Activated CD8-positive, alpha-beta memory T cell treated with anti-CD3 and anti-CD28 coated beads, Interleukin-2, amount 50 U/mL, for 4 hours (primary cell): ENCODE measurements at places on chromosomes 7 and 10.

GRCh38 chr7:142856565-142857245 is 1.8 kb downstream of the EPHB6 start:
- no peak for DNase-seq

DNA sequence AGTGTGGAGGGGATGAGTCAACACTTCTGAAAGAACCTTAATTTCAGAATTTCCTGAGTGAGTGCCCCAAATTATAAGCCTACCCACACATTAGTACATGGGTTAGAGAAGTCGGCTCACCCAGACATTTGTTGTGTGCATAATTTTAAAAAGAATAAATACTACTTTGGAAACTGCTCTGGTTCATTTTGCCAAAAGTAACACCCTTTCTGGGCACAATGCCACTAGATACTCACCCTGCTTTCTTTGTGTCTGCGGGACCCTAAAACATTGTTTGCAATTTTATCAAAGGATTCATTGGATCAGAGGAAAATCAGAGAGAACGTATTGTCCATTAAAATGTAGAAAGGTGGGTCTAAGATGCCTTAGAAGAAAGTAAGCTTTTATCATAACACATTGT is 245.5 kb upstream of the NRP1 start:
- no peak for DNase-seq

GRCh38 chr7:78018641-78019446 is 220.3 kb downstream of the PHTF2 start:
- no peak for DNase-seq

- DNase-seq: peak; percentile 52
These were observed 144.7 kb downstream of the PFKFB3 start for GRCh38 chr10:6347391-6347951.

GRCh38 chr7:28280516-28280915 is 99.9 kb upstream of the JAZF1 start:
- DNase-seq: no peak

- DNase-seq: no peak
These were observed 550.8 kb downstream of the IPMK start for GRCh38 chr10:57716884-57717283.

- no peak for DNase-seq
These were observed 1.7 kb upstream of the NKX6-2 start for GRCh38 chr10:132787495-132788179.

GRCh38 chr10:100282907-100283306 is 3.6 kb downstream of the BLOC1S2 start:
- no peak for DNase-seq

- DNase-seq: no peak
These were observed 74.2 kb downstream of the JAZF1 start for GRCh38 chr7:28106321-28106829.

DNA sequence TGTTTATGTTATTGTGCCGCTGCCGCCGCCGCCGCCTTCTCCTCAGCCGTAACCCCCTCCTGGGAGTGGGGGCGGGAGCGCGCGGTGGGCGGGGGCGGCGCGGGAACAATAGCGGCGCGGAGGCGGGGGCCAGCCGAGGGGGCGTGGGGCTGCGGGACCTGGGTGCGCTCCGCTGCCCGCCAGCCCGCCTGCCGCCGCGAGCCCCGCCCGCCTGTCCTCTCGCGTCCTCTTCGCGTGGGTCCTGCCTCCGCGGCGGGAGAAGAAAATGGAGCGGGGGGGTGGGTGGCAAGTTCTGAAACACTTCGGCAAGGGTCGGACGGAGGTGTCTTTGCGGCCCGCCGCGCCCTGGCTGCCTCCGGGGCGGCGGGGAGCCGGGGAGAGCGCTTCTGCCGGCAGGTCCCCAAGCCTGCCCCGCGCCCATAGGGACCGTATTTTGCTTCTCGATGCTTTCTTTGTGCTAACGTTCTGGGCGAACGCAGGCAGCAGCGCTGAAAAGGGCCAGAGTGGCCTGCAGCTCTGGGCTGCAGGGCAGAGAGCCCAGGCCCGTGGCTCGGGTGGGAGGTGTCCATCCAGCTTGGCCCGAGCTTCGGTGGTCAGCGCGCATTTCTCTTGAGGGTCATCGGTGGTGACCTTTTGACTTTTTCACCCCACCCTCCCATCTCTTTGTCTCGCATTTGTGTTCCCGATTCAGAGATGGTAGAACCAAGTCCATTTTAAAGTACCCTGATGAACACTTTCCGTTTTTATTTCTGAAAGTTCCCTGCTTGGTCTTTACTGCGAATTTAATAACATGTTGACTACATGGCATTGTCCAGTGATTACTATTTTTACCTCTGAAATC is 613 bp downstream of the MAPK8 start:
- peak; percentile 71 for DNase-seq

DNA sequence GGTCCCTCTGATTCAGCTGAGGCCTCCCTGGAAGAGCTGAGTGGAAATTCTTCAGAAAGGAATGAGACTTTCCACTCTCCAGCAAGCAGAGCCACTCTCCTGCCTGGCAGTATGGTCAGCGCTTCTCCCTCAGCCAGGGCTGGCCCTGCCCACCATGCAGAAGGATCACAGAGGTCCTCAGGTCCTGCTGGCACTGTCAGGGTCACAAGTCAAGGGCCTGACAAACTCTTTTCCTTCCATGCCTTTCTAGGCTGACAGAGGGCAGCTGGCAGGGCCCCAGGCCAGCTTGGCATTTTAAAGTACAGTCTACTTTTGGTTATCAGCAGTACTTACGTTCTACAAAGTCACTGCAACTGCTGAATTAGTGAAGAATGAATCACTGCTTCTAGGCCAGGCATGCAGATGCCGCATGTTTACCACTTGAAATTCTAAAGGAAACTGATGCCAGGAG is 119.3 kb upstream of the FRMD4A start:
- DNase-seq: no peak

- DNase-seq: no peak
These were observed 7.4 kb downstream of the IGF2BP3 start for GRCh38 chr7:23462846-23463245.

DNA sequence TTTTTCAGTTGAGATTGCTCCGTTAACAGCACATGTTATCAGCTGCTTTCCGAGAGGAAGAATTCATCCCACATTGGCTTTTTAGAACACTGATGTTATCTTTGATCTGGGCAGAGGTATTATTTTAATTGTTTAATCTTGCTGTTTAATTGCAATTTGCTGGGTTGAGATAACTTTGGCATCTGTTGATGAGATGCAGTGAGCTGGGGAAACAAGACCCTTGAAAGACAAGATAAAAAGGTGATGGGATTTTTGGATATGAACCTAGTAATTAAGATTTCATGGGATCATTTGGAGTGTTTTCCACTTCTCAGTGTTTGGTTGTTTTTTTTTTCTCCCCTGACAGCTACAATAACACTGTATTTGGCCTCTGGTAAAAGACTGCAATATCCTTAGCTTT is 4.5 kb downstream of the CELF2 start:
- DNase-seq: no peak

GRCh38 chr7:118054529-118054928 is 129.4 kb upstream of the LSM8 start:
- DNase-seq: no peak

- DNase-seq: no peak
These were observed 119.0 kb downstream of the FZD1 start for GRCh38 chr7:91383053-91383904.

- no peak for DNase-seq
These were observed 87.9 kb upstream of the PTER start for GRCh38 chr10:16348891-16349290.

DNA sequence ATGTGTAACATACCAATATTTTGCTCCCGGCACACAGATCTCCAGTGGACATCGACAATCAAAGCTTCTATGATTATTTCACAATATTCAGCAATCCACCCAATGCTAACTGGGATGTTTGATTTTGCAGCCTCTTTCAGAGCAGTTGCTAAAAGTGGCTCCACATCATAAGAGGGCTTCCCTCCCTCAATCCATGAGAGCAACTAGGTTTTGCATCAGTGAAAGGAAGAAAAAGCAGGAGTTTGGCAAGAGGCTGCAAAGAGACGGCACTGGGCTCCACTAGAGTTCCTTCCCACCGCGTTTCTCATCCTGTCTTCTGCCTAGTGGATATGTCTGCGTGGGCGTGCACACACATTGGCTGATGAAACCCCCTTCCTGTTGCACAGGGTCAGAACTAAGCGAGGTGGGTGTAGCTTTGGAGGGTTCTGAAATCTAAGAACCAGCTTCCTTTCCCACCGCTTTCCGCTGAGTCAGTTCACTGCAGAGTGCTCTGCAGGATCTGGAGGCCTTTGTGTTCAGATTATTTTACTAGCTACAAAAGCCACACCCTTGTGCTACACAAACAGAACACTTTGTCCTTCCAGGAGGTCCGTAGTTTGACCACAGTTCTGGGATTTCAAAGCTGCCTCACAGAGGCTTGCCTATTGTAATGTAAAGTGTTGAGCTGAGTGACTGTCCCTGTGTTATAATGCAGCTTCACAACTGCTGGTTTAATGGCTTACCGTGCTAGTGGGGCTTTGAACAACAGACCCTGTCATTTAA is 28.1 kb downstream of the ARL4A start:
- DNase-seq: peak; percentile 15

- DNase-seq: no peak
These were observed 28.3 kb downstream of the NRP1 start for GRCh38 chr10:33306126-33306525.

DNA sequence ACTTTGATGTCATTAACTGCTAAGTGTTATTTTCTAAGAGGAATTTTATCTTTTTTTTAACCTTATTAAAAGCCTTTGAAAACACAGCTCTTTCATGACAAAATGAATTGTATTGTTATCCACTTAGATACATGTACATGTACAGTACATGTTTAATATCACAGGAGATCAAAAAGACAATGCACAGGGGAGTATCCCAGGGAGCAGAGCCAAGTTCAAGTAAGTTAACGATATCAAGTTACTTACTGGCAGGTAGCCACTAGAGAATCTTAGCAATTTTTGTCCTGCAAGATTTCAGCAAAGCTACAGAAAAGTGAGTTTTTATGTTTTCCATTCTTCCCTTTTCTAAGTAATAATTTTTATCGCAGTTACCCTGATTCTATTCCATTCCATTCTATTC is 33.9 kb upstream of the ARL4A start:
- DNase-seq: no peak

DNA sequence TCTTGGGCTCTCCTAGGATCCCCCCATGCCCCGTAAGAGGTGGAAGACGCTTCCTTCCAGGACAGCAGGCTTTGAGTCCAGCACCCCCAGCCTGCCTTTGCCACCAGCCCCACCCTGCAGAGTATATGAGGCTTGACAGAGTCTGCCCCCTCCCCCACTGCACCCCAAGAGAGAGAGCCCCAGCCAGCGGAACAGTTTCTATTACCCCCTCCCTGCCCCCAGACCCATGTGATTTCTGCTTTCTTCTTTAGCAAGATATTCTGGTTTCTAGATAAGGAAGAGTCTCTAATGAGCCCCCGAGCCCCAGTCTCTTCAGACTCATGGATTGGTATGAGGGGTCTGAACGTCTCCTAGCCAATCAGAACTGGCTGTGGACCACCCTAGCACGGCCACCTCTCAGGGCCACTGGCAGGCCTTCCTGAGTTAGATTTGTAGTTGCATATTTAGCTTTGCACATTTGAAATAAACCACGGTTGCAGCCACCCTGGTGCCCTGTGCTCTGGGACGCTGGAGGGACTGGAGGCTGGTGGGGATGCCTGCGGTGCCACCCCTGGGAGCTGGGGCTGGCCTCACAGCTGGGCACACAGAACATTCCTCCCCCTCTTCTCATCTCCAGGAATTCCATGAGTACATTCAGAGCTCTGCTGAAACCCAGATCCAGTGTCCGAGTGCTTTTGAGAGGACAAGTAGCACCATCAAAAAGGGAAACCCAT is 3.0 kb upstream of the SH2B2 start:
- DNase-seq: no peak

GRCh38 chr7:128705891-128706333 is 33.2 kb upstream of the CALU start:
- DNase-seq: no peak

DNA sequence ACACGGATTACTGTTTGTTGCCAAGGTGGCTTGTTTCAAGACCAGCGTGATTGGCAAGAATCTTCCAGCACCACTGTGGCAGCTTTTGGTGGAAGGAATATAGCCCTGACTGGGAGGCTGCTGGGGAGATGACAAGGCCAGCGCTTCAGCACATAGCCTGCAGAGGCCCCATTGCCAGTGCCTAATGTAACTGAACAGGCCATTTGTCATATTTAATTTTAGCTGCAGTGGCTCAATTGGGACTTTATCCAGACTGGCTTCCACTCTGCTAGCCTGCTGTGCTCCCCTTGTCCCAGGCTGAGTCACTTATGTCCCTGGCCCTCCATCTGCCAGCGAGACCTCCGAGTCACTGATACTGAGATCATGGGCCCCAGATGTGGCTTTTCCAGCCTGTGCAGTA is 483.1 kb downstream of the GALNT17 start:
- DNase-seq: no peak

DNA sequence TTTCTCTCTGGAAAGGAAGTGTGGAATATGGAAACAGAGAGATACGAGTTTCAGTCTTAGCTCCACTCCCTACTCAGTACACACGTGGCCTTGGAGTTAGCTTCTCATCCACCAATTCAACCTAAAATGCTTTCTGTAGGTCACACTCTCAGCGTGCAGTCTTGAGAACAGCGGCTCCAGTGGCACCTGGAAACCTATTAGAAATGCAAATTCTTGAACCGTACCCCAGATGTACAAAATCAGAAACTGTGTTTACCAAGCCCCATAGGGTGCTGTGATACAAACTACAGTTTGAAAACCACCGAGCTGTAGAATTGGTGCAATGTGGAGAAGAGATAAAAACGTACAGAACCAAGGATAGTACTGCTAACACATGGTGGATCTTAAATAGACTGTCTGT is 91.1 kb upstream of the SP4 start:
- no peak for DNase-seq

GRCh38 chr10:79084012-79084971 is 15.5 kb downstream of the ZMIZ1 start:
- no peak for DNase-seq
